ENCODE measurements at places on chromosomes 4 and X. TPM values are rescaled to one million over a fixed set of nuclear protein-coding genes. Genes with fewer than 3 reads are reported as not detected.

DNA sequence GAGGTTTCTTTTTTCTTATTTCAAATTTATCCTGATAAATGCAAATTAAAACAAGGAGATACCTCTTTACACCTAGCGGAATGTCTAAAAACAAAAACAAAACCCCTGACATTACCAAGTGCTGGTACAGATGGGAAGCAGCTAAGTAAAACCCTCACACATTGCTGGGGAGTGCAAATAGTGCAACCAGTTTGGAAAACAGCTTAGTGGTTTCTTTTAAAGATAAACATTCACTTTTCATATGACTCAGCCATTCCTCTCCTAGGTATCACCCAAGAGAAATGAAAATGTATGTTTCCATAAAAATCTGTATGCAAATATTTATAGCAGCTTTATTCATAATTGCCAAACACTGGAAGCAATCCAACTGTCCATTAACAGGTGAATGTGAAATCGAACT, 84.1 kb upstream of the HELT start:
- no peak for DNase-seq

- DNase-seq: no peak
Observed at GRCh38 chr4:74325886-74326285, 17.6 kb downstream of the EPGN start.

GRCh38 chr4:143307531-143307930, 29.1 kb upstream of the GAB1 start:
- no peak for DNase-seq

DNA sequence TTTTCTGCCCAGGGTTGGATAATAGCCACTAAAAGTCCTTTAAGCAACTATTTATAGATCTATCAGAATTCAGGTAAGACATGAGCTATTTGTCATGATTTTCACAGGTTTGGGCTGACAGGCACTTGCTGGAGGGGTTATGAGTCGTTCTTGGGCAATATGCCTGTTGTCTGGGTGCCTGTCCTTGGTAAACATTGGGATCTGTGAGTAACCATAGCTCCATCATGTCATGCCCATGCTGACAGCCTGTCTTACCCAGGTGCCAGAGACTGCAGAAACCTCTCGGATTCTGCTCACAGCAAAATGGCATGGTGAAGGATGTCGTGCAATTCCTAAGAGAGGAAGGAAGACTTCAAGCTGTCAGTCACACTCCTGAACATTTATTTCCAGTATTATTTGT, 116.0 kb upstream of the PUDP start:
- DNase-seq: no peak

DNA sequence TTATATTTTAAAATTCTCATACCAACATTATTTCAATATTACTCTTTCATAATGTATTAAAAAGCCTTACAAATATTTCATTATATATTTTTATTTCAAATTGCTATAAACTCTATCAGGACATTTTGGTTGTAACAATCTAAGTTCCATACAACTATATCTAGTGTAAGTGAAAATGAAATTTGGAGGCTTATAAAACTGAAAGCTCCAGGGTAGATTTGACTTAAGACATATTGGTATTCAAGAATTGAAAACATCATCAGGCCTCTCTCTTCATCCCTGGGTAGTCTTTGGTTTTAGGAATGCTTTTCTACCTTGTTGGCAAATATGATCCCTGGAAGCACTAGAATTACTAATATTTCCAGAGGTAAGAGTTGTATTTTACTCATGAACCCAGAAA, 342.6 kb downstream of the DTHD1 start:
- DNase-seq: no peak

GRCh38 chrX:12115377-12115776, 22.9 kb upstream of the FRMPD4 start:
- no peak for DNase-seq

DNA sequence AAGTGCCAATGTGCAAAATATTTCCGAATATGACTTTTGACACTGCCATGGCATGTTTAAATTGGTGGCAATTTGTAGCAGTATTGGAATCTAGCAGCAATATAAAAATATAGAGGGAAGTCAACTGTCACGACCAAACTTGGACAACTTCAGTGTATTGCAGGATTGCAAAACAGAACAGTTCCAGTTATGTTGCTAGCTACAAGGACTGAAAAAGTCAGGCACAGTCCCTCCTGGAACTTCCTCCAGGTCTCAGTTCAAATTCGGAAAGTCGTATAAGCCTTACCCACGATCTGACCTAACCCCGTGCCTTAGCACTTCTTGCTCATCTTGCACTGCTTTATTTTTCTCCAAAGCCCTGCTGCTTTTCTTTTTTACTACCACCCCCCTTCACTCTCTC, 390.0 kb upstream of the GALNT7 start:
- DNase-seq: no peak

DNA sequence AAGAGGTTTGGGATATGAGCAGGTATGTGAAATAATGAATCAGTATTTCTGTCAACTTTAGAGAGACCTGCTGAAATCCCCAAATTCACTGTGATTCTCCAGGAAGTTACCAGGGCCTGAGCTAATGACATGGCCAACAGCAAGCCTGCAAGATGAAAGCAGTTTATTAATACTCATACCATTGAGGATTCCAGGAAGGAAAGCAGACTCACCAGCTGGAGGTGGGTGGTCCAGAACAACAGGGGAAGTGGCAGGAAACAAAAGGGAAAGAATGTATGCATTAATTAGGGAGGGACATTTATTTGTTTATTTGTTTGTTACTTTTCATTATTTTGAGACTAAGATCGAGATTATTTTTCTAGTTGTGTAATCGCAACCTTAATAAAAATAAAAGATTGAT, 196.6 kb upstream of the AGA start:
- DNase-seq: no peak

GRCh38 chr4:147723326-147723725, 8.6 kb upstream of the ARHGAP10 start:
- DNase-seq: no peak

DNA sequence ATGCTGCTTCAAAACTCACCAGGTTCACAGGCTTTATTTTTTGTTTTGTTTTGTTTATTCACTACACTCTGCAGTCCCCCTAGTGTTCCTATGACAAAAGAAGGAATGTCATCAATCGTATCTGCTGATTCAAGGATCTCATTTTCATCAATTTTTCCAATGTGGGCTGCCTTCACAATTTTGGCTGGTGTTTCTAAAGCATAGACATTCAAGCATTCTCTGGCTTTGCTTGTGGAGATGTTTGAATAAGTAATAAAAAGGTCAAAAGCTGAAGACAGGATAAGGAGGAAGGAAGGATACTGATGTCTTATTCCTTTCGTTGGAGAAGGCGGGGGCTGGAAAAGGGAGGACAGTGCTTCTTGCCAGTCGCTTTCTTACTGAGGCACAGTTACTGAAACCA, 12.2 kb upstream of the KCNIP4 start:
- DNase-seq: no peak

- no peak for DNase-seq
Observed at GRCh38 chrX:19627533-19627932, 112.2 kb upstream of the MAP3K15 start.

DNA sequence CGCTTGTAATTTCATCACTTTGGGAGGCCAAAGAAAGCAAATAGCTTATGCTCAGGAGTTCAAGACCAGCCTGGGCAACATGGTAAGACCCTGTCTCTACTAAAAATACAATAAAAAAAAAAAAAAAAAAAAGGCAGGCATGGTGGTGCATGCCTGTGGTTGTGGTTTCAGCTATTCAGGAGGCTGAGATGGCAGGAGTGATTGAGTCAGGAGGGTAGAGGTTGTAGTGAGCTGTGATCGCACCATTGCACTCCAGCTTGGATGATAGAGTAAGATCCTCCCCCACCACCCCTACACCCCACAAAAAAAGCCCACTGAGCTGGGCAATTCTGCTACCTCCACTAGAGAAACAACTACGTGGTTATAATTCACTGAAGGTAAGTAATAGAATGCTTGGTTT, 118.8 kb upstream of the PCDH18 start:
- no peak for DNase-seq

DNA sequence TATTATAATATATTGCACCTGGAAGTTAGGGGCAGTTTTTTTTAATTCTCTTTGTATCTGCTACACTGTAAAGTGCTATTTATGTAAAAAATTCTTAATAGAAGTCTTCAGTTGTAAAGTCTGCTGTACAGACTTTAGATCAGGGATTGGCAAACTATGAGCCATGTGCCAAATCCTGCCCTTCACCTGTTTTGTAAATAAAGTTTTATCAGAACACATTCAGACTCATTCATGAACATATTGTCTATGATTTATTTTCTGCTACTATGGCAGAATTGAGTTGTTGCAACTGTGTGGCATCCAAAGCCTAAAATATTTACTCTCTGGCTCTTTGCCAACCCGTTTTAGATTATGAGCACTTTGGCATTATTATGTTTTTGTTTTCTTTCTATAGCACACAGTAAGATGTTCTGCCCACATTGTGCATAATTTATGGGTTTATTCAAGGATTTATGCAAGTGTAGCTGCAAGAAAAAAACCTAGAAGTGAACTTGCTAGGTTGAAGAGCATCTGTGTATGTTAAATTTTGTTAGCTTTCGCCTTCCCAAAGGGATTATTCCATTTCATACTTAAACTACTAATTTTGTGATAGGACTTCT, 56.9 kb downstream of the CLCN3 start:
- DNase-seq: no peak

DNA sequence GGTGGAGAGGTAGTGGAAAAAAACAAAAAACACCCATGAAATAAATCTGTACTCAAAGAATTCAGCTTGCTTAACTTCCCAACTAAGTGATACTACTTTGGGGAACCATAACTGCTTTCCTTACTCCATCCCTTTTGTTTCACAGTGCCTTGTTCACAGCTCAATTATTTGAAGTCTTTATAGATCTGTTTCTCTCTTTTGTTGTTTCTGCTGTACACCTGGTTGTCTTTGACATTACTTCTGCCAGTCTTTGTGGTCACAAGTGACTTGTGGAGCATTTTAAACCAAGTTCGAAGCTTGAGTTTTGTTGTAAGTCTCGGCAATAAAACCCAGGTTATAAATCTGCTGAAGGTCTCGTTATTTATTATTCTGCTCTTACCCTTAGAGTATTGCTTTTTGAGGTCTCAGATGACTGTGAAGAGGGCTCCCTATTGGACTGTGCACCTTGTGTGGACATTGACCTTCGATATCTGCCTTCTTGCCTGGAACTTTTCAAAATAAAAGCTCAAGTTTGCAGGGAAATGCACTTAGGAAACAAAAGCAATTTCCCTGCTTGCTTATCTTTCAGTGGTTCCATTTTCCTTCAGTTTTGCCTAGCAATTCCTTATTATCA, 59.8 kb downstream of the ANK2 start:
- no peak for DNase-seq

DNA sequence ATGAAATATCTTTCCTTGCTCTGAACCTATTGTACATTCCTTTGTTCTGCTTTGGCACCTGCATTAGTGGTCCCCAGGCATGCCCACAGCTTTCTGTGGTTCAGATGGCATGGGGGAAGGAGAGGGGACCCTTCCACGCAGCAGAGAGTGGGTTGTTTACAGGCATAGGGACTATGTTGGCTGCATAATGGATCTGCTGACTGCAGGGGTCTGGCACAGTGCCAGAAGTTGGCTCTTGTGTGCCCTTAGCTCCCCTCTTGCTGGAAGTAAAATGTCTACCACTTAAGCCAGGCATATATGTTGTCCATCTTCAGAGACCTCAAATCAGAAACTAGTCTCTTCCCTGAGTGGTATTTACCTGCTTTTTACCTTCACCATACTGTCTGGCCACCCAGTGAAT, 651.9 kb upstream of the PCDH7 start:
- no peak for DNase-seq

GRCh38 chr4:157048248-157048647, 27.7 kb upstream of the GLRB start:
- peak; percentile 67 for DNase-seq

DNA sequence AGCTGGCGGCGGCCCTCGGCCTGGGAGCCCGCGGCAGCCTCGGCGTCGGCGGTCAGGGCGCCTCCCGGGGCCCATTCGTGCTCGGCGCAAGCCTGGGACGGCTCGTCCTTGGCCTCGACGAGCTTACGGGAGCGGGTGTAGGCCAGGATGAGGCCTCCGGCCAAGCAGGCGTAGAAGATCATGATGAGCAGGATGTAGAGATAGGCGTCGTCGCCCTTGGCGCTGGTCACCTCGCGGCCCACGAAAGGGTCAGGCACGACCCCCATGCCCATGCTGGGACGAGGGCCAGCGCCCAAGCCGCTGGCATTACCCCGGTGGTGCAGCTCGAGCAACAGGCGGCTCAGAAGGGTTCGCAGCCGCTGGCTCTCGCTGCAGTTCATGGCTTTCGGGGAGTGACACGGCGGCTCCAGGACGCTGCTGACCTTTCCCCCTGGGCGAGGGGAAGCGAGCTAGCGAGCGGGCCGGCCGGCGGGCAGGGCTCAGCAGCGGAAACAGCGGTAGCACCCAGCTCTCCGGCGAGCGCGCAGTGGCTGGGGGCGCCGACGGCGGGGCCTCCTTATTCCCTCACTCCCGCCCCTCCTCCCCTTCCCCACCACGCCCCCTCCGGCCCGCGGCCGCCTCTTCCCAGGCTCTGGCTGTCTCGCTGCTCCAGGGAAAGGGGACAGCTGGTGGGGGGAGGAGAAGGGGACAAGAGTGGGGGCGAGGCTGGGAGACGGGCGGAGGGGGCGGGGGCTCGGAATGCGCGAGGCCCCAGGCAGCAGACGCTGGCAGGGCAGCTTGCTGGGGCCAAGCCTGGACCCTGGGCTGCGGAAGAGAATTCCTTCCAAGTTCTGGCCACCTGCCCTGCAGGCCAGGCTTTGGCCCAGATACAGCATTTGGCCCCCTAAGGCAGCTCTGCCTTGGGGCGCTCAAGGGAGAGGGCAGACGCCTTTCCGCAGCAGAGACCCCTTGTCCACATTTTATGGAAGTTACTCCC, at the start of gene KCNE5:
Gene KCNE5 (minus strand): TSS at position 532 of the 976 bp plus-strand sequence. CDS start 152 bp downstream, at position 380.
- no peak for DNase-seq

GRCh38 chr4:188162698-188163097, 23.5 kb downstream of the TRIML1 start:
- DNase-seq: no peak

GRCh38 chr4:159144112-159144694, 41.3 kb downstream of the RAPGEF2 start:
- no peak for DNase-seq

- no peak for DNase-seq
Observed at GRCh38 chr4:187118602-187119120, 395.0 kb upstream of the FAT1 start.

DNA sequence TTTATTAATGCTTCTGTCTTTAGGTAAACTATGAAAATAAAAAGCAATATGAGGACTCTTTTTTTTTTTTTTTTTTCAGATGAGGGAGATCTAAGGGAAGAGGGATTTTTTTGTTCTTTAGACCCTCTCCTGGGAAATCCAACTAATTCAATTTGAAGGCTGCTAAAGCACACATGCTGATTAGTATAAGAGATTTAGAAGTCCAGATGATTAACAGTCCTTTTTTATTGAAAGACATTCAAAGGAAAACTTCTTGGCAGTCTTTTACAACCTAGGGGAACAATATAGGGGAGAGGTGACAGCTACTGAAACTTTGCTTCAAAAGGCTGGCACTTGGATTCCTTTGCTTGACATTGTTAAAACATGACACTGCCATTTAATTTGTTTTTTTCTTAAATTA, 602.5 kb downstream of the RAPGEF2 start:
- no peak for DNase-seq

TMSB15C gene
- polyA plus RNA-seq: 4.4 TPM

PRRG1 gene
- polyA plus RNA-seq: 28.6 TPM

HPGD gene
- 0.21 TPM for polyA plus RNA-seq

SSX5 gene
- polyA plus RNA-seq: not detected

MAGEA9B gene
- not detected for polyA plus RNA-seq

SNCA gene
- polyA plus RNA-seq: 2.9 TPM
